ENCODE measurements at places on chromosomes 12 and 14.

DNA sequence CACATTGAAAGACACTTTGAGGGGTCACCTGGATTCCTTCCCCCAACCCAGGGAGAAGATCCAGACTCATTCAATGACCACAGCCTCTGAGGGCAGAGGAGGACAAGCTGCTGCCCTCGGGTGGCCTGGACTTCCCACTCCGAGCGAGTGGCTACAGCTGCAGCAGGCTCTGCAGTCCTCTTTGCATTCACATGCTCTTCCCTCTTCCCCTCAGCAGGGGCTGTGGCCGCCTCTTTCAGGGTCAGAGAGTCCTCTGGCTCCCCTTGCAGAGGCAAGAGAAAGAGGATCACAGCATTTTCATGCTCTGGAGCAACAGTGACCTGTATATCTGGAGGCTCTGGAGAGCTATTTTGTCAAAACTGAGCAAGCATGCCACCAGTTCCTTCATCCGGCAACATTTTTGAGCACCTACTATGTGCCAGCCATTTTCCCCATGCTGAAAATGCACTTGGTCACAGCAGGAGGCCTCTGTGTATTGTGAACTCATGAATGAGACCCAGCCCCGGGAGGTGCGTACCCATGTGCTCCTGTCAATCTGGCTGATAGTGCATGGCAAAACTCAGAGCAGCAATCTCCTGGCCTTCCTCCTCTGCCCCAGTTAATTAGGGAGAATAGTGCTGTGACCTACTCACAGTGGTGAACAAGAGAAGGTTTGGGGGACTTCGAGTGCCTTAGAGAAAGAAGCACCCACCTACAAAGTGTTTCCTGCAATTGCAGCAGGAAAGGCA is 42.9 kb upstream of the KCNA5 start:
- DNase-seq, result no peak

GRCh38 chr12:132105467-132105866 is 38.7 kb downstream of the DDX51 start:
- no peak for DNase-seq

- no peak for DNase-seq
Observed at GRCh38 chr12:22284871-22285270, 49.6 kb downstream of the ST8SIA1 start.

DNA sequence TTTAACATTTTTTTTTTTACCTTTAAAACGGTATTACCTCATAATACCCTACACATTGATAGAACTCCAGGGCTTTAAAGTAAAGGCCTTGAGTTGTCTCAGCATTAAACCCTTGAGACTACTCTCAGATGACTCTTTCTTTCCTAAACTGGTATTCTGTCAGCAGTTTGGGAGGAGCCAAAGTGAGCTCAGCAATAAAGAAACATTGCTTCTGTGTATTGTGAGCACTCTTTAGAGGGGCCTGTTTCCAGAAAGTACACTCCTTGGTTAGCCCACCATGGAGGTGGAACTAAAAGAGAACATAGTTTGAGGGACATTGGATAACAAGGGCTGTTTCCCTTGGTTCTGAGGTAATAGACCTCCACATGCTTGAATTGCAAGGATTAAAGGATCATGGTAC is 20.4 kb downstream of the MAP3K12 start:
- DNase-seq, result no peak

- DNase-seq, result no peak
Observed at GRCh38 chr12:31832740-31833729, 104.2 kb upstream of the AMN1 start.

GRCh38 chr12:50689437-50689836 is 74.5 kb upstream of the ATF1 start:
- DNase-seq, result no peak

DNA sequence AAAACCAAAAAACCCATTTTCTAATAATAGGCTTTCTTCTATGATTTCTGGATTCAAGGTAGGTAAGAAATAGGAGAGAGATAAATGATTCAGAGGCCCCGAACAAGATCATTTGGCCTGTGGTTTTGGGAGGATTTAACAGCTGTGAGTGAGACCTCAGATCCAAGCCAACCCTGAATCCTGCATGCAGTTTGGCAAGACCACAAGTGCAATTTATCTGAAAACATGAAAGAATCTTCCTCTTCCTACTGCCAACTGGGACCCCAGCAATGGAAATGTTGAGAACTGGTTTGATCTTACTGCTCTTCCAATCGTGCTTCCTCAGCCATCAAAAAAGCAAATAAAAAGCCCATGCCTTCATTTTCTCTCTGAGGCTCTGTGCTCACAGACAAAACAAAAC is 519.7 kb upstream of the TBX3 start:
- no peak for DNase-seq

GRCh38 chr12:15092826-15093225 is 120.0 kb downstream of the PDE6H start:
- DNase-seq, result no peak

DNA sequence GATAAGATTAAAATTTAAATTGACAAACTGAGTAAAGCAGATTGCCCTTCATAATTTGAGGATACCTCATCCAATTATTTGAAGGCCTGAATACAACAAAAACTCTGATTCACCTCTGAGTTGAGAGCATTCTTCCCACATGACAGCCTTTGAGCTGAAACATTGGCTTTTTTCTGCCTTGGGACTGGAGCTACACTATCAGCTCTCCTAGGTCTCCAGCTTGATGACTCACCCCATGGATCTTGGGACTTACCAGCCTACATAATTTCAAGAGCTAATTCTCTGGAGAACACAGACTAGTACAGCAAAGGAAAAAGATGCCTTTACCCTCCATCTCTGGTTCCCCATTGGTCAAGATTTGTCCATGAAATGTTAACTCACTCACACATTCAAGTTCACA is 555.1 kb downstream of the FOXG1 start:
- DNase-seq, result no peak

DNA sequence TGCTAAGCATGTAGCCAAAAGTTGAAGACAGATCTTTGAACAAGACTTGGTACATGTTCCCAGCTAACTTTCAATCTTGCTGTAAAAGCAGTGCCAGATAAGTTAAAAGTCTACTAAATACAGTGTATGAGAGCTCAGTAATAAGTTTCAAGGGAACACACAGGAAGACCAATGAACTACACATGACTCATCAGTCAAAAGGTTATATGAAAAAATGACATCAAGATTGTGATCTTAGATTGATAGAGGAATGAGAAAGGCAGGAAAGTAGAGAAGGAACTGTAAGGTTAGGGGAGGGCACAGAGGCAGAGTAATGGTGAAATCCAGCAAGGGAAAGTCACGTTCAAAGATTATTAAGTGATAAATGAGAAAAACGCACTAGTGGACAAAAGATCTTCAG is 249.9 kb upstream of the FLRT2 start:
- DNase-seq, result no peak

GRCh38 chr12:64475518-64475917 is 23.6 kb downstream of the TBK1 start:
- no peak for DNase-seq

DNA sequence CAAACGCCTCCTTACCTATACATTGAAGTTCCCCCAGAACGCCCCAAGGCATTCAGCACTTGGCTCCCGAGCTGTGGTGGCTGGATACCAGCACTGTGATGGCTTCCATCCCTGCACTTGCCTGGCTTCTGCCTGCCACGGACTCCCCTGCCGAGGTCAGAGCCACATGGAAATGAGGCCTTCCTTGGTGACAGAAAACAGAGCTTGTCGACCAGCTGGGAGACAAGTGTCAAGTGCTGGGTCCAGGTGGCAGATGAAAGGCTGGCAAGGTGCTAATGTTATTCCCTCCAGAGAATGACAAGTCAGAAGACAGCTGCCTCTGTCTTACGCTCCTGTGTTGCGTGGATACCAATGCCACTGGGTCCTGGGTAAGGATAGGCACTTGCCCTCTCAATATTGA is 26.2 kb upstream of the GNG2 start:
- no peak for DNase-seq

DNA sequence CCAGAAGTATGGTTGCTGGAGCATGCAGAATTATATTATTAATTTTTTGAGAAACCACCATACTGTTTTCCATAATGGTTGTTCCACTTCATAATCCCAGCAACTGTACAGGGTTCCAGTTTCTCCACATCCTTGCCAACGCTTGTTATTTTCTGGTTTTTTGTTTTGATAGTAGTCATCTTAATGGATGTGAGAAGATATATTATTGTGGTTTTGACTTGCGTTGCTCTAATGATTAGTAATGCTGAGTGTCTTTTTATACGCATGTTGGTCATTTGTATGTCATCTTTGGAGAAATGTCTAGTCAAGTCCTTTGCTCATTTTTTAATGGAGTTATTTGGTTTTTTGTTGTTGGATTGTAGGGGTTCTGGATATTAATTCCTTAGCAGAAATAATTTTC is 58.1 kb downstream of the DAAM1 start:
- DNase-seq, result no peak

- no peak for DNase-seq
Observed at GRCh38 chr12:14395074-14395778, 29.7 kb downstream of the ATF7IP start.

DNA sequence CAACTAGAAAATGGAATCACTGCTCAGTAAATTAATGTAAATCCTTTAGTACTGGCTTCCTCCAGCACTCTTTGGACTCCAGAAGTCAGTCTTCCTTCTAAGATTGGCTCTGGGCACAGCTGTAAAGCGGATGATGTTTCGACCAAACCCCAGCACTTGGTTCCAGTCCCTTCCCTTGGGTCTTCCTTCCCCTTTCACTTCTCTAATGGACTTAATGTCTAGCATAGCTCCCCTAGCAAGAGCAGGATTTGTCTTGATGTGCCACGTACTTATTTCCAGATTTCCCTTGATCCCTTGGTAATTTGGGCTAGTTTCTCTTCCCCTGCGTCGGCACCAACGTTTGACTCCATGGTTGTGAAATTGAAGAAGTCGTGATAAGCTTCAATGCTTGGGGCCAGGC is 28.3 kb downstream of the C12orf75 start:
- no peak for DNase-seq

DNA sequence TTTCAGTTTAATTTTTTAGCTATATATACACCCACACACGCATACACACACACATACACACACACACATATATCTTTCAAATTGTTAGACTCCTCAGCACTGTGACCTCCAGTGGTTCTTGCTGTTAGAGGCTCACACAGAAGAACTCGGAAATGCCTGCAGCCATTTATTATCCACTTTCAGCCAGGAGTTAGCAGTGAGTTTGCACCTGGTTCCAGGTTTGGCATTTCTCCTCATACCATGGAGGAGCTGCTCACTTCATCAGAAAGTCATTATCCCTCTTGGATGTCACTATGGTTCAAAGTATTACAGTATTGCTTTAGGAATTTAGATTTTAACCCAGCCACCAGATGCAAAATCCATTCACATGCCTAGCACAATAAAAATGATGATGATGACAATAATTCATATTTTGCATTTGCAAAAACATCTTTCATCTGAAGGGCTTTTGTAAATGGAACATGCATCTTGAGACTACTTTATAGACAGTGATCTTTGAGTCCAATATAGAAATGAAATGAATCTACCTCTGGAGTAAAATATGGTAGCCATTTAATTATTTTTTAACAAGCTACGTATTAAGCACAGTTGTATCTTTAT is 42.3 kb downstream of the NPAS3 start:
- DNase-seq, result no peak

GRCh38 chr12:57033431-57033830 is 16.5 kb downstream of the MYO1A start:
- DNase-seq, result no peak

DNA sequence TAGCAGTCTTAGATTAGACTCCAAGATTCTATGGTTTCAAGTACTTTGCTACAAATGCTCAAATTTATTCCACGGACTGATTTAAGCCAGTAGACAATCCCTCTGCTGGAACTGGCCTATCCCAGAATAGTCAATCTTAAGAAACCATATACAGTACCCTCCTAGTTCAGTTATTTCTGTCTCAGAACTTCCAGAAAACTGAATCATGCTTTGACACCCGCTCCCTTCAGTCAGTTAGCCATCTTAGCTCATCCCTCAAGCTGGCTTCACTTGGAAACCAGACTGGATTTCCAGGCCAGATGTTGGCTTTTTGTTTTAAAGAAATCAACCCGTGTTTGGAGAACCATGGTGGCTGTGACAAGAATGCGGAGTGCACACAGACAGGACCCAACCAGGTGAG is 125.5 kb downstream of the NT5DC3 start:
- no peak for DNase-seq

DNA sequence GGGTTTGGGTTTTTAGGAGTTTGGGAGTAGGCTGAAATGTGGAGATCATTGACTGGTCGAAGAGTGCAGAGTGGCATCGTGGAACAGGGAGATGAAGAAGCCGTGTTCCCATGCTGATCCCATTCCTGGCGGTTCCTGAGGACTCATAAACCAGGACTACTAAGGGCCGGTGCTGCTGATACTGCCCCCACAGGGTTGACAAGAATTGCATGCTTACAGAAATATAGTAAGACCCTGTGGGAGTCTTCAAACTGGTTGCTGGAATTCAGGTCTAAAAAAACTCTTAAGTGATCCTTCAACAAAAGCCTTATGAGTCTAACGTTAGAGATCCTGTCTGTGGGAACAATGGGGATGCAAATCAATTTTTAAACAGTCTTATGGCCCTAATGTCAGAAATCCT is 64.0 kb upstream of the ARHGAP5 start:
- DNase-seq, result peak; percentile 43

GRCh38 chr14:62626416-62626815 is 418.8 kb downstream of the KCNH5 start:
- no peak for DNase-seq

DNA sequence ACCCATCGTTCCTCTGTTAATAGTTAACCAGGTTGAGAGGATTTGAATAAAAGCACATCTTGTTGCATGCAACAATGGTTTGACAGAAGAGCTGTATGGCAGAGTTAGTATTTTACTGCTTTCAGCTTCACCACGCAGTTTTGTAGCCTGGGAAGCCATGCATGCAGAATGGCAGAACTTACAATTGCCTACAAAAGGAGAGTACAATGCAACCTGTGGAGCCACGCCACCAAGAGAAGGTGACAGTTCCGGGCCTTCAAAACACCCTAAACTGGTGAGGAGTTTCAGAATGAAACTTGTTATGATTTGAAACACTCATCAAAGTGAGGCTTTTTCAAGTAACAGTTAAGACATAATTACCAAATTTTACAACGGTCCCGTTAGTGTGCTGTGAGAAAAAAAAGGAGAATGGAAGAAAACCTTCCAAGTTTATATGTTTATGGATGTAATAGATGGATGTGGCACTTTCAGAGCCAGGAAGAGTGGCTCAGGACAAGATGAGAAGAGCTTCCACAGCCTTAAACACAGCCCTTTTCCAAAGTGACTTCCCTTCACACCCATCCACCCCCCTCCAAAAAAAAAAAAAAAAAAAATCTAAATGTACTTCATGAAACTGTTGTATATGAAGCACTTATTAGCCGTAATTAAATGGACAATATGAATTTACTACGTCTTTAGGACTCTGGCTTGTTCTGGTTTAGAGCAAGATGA is 158.7 kb downstream of the EGLN3 start:
- no peak for DNase-seq

- peak; percentile 84 for DNase-seq
Observed at GRCh38 chr14:36513451-36514277, 6.4 kb downstream of the NKX2-1 start.

DNA sequence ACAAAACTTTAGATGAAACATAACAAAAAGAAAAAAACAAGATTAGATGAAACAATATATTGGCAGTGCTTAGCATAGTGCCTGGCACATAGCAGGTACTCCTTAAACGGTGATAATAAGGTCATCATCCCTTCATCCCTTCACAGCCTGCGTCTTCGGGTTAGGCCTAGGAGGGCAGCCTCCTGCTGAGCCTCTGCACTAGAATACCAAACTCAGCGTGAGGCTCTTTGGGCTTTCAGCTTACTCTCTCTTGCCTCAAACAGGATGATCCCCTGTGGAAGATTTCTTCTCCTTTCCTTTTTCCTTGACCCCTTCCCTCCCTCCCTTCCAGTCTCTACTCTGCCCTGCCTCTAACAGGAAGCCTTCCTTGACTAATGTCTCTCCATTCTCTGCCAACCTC is 14.4 kb upstream of the FIGNL2 start:
- no peak for DNase-seq
